ENCODE measurements at places on chromosomes 5 and 9.

GRCh38 chr9:113910036-113910639, 34.0 kb downstream of the ZNF618 start:
- DNase-seq: no peak

GRCh38 chr5:39119404-39120051, 45.3 kb upstream of the RICTOR start:
- no peak for DNase-seq

DNA sequence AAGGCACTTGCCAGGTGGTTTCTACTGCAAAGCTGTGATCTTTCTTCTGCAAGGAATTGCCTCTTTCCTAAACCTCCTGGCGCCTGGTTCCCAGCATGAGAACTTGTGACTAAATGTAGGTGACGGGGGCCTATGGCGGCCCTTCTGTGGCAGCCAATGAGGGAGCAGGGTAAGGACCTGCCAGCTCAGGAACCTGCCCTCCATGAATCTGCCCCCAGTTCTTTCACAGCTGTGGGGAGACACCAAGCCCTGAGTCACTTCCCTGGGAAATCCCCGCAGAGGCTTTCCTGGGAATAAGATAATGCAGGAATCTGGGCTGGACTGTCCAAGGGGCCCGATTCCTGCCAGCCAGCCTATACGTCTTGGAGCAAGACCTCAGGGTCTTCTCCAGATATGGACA, 56.7 kb upstream of the CTNNA1 start:
- no peak for DNase-seq

DNA sequence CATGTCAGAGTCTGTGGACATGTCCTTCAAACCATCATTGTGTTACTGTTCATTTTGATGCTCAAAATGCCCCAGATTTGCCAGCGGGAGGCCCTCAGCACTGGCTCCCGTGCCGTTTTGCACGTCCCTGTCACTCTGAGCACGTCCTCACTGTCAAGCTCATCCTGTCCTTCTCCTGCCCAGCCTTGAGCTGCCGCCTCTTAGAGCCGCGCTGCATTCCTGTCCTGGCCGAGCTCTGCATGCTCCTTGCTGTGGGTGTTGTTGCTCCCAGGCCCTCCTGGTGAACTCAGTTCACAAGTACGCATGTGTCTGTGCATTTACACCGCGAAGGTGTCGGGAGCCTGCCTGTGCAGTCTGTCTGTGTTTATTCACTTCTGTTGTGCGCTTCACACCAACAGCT, 62.2 kb downstream of the WNK2 start:
- no peak for DNase-seq

GRCh38 chr9:135357863-135358551, 121.6 kb upstream of the PPP1R26 start:
- no peak for DNase-seq

GRCh38 chr5:142807372-142807911, 37.3 kb downstream of the ARHGAP26 start:
- no peak for DNase-seq

DNA sequence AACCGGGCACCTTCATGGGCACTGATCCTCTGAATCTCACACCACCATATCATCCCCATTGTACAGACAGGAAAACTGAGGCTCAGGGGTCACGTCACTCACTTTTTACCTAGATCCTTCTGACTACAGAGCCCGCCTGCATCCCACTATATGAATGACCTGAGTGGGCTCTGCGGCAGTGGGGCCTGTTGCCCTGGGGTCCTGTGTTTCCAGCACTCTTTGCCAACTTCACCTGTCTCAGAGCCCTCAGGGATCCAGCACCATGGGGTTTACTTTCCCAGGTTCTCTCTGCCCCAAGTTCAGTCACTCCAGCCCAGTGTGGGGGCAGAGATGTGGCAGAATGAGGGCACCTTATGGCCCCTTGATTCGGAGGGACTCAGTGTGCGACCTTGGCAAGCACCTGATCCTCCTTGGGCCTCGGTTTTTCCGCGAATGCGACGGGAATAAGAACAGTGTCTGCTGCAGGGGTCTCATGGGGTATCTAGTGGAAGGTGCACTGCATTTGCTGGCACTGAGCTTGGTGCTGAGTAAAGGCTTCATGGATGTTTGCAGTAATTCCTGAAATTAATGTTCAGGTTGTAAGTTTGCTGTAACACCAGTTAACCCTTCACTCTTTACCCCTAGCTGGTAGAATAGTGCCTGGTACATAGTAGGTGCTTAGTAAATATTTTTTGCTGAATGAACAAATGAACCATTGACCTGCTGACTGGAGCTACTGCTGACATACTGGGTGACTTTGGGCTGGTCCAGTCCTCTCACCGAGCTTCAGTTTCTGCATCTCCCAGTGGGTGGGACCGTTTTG, 47.1 kb upstream of the BOD1 start:
- no peak for DNase-seq

- no peak for DNase-seq
Observed at GRCh38 chr9:3520564-3520963, 5.2 kb downstream of the RFX3 start.

- no peak for DNase-seq
Observed at GRCh38 chr5:111779260-111779921, 22.4 kb upstream of the NREP start.

DNA sequence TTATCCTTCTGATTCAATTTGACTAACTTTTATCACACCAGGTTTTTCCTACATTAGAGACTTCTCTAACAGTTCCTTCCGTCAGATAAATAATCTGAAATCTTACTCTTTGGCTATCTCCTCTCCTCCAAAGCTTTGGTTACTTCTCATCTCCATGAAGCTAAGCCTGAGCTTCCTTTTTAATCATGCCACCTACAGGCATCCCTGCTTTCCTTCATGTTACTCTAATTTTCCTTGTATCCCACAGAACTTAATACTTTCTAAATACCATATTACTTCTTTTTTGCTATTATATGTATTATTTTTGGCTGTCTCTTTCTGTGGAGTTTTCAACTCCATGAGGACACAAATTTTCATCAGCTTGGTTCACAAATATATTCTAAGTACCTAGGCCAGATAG, 49.7 kb downstream of the C9 start:
- no peak for DNase-seq

- DNase-seq: no peak
Observed at GRCh38 chr5:39214912-39215709, 4.3 kb downstream of the FYB1 start.

GRCh38 chr5:154727361-154727760, 27.8 kb upstream of the LARP1 start:
- DNase-seq: no peak

DNA sequence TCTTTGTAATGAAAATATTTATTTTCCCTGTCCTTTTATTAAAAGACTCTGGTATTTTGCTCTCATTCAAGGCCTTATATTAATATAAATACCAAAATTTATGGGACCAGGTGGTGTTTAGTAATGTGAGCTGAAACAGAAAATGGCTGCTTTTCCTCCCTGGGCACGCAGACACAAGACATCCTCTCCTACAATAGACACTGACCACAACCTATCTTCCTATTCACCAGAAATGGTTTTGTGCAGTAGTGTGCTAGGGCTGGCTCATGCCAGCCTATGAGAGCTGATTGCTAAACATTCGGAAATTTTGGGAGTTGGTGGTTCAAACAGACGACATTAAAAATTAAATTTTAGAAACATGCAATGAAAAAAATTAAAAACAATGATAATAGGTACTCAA, 338.2 kb downstream of the BNC2 start:
- DNase-seq: no peak

DNA sequence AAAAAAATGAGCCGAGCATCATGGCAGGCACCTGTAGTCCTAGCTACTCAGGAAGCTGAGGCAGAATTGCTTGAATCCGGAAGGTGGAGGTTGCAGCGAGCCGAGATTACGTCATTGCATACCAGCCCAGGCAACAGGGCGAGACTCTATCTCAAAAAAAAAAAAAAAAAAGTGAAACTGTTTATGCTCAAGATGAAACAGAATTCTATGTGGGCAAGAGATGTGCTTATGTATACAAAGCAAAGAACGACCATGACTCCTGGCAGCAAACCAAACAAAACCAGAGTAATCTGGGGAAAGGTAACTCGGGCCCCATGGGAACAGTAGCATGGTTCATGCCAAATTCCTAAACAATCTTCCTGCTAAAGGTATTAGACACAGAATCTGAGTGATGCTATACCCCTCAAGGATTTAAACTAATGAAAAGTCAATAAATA, 32.6 kb upstream of the PLAC8L1 start:
- no peak for DNase-seq

GRCh38 chr9:13857521-13857920, 456.4 kb downstream of the NFIB start:
- no peak for DNase-seq

- DNase-seq: no peak
Observed at GRCh38 chr5:91229031-91229727, 153.9 kb downstream of the ARRDC3 start.

DNA sequence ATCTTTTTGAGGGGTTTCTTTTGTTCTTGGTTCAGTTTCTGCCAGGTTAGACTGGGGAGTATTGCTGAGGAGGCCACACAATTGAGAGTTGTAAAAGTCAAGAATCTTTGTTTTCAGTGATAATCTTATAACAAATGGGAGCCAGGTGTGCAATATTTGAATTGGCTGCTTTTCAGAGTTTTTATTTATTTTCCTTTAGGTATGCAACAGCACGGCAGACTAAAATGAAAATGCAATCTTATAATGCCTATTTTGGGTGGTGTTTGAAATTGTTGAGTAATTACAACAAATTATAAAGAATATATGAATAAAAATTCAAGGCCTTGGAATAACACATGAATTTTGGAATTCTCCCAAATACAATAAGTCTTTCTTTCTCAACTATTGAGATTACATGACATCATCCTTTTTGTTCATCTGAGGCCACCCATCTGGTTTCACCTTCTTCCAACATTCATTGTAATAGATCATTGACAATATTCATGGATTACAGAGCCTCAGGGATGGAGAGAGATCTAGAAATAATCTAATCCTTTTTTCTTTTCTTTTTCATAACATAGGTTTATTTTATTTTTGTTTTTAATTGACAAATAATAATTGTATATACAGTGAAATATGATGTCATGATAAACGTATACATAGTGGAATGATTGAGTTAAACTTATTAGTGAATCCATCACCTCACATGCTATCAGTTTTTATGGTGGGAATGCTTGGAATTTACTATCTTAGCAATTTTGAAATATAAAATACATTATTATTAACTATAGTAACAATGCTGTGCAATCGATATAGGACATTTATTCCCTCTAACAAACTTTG, 1061.0 kb downstream of the NR2F1-AS1 start:
- DNase-seq: no peak
